ENCODE measurements at places on chromosomes 12 and 14.

DNA sequence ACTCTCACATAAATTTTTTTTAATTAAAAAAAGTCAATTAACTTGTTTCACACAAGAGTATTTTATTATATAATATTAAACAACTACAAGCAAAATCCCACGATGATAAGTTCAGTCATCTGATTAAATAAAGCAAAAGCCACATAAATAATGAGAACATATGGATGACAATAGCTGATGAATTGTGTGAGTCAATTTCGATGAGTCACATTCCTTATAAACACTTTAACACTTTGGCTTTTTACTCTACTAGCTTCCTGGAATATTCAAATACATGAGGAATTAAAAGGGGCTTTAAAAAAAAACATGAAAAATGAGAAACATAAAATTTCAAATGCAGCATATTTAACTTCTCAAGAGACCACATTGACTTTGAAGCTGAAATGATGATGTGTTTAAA lies 95.3 kb downstream of the BCAT1 start:
- no peak for DNase-seq

DNA sequence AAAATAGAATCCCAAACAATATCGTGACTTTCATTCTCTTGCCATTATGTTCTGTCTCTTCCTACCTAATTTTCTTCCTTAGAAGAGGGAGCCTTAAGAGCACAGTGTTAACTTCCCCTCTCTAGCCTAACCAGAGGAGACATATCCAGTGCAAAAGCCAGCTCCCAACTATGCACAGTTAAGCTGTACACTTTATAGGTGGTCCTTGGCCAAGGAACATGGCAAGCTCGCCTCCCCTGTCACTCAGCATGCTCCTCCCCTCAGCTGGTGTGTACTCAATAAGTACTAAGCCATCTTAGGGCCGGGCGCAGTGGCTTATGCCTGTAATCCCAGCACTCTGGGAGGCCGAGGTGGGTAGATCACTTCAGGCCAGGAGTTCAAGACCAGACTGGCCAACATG lies 255.1 kb upstream of the TMPO start:
- no peak for DNase-seq

DNA sequence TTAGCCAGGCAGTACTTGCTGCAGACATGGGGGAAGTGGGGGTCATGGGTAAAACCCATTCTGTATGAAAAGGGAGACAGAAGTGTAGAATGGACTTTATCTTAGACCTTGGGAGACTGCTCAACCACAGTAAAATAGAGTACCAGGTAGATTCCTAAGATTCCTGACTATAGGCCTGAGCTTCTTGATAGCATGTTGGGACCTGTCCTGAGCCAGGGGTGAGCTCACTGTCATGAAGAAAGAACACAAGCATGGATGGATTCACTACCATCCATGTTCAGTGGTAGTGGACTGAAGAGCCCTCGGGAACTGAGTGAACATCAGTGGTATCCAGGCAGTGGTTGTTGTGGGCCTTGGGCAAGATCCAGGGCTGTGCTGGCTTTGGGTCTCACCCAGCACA lies 1003.8 kb downstream of the TMTC2 start:
- no peak for DNase-seq

DNA sequence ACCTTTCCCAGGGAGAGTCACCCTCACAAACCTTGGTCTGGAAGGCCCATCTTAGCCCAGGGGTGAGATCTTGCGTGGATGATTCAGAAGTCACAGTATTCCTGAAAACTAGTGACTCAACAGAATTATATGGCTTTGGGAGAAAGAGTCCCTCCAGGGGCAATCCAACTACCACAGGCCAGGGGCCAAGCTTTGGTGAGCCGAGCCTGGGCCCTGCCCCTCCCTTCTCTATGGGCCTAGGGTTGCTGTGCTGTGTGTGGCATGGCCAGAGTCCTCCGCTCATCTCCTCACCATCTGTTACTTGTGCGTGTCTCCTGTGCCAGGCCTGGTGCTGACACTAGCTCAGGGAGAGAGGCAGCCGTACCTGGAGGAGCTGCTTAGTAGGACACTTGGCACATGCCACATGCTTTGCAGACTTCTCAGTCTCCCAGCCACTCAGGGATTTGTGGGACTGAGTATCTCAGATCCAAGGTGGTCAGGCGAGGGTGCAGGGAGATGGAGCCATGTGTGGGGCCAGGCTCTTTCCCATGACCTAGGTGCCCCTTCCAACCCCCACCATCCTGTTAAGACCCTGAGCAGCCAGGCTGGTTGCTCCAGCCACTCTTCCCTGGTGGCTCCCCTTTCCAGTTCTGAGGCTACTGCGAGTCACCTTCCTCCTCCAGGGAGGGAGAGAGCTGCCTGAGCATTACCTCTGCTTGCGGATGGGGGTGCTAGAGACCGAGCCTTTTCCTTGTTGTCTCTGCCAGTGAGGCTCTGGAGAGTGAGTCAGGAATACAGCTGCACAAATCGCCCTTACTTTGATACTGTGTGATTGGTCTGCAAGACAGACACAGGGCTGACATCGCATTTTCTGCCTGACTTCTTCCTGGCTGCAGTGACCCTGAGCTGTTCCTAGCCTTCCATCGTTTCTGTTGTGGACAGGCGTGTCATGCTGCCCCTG lies 94.1 kb downstream of the SLC25A47 start:
- peak; percentile 40 for DNase-seq

DNA sequence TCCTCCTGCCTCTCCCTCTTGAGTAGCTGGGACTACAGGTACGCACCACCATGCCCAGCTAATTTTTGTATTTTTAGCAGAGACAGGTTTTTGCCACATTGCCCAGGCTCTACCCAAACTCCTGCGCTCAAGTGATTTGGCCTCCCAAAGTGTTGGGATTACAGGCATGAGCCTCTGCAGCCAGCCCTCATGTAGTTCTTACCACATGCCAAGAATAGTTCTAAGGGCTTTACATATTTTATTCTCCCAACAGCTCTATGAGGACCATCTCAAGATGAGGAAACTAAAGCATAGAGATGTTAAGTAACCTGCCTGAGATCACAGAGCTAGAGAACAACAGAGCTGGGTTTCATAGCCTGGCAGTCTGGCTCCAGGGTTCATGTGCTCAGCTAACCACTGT lies 37.9 kb upstream of the ALDH2 start:
- DNase-seq, result no peak

- no peak for DNase-seq
These were observed 404.7 kb downstream of the DAD1 start for GRCh38 chr14:22184157-22184829.

DNA sequence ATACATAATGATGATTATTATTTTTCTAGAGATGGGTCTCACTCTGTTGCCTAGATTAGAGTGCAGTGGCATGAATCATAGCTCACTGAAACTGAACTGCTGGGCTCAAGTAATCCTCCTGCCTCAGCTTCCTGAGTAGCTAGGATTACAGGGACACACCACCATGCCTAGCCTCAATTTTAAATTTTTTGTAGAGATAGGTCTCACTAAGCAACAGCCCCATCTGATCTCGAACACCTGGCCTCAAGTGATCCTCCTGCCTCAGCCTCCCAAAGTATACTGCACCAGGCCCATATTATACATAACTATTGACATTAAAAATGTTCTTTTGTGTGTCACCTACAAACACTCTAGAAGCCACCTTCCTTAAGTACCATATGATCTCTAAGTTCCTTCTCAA lies 3.4 kb downstream of the TXNRD1 start:
- DNase-seq, result no peak

- no peak for DNase-seq
These were observed 10.8 kb downstream of the PITPNM2 start for GRCh38 chr12:123139926-123140675.

DNA sequence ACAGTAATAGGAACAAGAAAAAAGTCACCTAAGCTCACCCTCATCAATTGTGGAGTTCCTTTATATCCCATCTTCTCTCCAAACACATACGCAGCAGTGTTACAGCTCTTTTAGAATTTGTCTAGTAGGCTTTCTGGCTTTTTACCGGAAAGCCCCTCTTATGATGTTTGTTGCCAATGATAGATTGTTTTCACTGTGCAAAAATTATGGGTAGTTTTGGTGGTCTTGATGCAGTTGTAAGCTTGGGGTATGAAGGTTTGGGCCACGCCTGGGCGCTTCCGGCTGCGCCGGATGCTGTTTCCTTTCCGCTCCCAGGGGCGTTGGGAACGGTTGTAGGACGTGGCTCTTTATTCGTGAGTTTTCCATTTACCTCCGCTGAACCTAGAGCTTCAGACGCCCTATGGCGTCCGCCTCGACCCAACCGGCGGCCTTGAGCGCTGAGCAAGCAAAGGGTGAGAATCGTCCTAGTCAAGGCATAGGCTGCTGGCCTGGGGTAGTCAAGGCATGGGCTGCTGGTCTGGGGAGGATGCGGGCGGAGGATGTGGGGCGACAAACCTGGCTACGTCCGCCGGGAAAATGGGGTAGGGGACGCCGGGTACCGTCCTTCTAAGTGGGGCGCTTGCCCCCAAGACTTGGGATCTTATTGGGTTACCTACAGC lies at the start of the genes C12orf57 and RNU7-1:
Gene C12orf57 (plus strand): TSS at position 301 of the 659 bp plus-strand sequence. CDS start 100 bp downstream, at position 401.
Gene RNU7-1 (plus strand): TSS at position 95 of the 659 bp plus-strand sequence.
- DNase-seq, result peak; percentile 88

DNA sequence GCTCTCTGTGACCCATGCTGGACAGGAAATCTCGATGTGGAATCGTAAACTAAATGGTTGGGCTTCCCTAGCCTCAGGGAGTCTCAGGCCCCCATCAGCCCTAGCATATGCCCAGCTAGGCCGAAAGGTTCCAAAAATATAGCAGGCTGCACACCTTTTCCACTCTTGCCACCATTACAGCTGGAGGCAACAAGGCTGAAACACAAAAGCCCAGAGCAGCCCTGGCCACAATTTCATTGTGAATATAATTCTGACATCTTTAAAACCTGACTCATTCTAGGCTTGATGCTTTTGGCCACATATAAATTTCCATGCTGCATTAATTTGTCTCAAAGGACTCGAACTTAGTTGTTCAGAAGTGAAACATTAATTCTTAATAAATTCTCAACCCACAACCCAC lies 382.2 kb downstream of the GRIN2B start:
- DNase-seq, result no peak

DNA sequence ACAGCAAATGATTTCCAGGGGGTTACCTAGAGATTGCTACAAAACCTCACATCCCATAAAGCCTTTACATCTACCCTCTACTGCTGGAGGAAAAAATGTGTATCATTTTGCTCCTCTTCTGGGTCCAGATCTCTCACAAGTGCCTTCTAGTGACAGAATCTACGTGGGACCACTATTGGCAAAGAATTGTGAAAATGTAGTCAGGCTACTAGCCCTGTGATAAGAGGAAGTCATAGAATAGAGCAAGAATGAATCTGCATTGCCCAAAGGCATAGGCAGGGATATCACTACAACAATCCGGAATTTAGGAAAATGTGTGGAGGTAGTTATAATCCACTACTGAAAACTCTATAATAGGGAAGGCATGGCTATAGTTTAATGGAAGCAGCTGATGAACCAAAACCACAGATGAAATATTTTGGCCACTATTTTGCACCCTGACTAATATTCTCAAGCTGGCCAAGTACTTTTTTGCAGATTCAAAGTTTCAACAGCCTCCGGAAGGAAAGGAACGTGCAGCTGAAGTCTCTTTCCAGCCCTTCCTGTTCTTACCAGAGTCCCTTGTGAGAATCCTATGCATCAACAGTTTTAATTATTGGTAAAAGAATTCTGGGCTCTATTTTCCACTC lies 176.8 kb downstream of the PHLDA1 start:
- DNase-seq, result no peak

DNA sequence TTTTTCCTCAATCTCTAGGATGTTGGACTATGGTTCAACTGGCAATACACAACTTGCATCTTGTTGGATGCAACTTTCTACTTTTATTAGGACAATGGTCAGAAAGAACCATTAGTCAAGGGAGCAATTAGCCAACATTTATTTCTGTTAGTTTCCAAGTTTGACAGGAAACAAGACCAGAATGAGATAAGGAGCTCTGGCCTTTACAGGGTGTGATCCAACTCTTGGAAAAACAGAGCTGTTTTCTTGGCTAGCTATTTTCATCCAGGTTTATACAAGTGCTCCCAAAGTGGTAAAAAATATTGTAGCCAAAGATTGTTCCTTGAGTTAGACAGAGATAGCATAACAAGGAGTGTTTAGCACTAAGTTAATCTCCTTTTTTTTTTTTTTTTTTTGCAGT lies 3.9 kb upstream of the SYNE2 start:
- no peak for DNase-seq

GRCh38 chr12:104590022-104590421 lies 133.3 kb downstream of the CHST11 start:
- DNase-seq, result no peak

DNA sequence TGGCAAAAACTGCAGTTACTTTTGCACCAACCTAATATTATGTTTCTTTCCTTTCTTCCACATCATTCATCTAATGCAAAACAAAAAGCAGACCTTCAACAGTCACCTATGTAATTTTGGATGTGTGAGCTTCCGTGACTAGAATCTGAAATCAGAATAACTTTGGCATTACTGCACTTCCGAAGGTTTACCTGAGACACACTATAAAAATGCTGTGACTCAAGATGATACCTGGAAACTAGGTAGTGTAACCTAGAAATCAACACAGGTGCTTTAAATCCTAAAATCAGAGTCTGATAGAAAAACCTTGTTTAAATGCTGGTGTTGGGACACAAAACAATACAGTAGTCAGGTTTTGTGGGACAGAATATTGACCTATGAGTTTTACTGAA lies 2.2 kb downstream of the BTBD7 start:
- DNase-seq, result no peak

- DNase-seq, result no peak
These were observed 27.4 kb downstream of the SRRM4 start for GRCh38 chr12:119008691-119009221.

DNA sequence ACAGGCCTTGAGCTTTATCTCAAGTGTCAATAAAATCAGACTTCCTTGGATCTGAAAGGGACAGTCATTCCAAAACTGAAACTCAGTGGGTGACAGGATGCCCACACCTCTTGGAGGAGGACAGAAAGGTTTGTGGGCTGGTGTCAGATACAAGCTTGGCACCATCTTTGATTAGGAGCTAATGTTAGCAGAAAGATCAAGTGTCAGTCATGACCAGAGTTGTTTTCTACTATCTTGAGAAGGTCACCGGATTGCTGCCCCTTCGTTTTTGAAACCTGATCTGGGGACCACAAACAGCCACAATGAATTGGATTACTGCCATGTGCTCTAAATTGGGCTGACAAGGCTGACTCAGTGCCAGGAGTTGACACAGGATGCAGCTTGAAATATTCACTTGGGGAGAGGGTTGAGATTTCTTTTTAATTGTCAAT lies 88.3 kb downstream of the OTOGL start:
- peak; percentile 53 for DNase-seq

DNA sequence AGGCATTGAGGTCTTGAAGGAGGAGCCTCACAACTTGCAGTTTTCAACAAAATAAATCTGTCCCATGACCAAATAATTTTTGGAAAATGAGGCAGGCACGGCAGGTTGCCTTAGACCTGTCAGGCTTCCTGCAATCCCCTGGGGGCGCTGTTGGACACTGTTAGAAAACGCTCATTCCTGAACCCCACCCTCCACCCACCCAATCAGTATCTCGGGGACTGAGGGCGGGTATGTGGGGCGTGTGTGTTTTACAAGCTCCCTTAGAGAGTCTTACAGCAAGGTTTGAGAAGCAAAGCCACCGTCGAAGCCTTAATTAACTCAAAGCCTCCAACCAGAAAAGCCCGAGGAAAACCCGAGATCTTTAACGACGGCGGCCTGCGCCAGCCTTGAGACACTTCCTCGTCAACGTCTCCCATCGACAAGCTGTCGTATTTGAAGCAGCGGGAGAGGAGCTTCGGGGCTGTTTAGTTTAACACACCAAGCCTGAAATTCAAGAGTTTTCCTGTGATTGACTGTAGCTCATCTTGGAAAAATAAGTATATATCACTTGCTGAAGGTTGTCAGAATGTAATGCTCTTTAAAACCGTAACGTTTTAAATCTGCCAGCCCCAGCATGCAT lies 123.0 kb downstream of the GLT1D1 start:
- DNase-seq, result no peak
